Airway epithelial cell (primary cell): ENCODE measurements at places on chromosomes 12 and 14. TPM values are rescaled to one million over a fixed set of nuclear protein-coding genes. Genes with fewer than 3 reads are reported as not detected.

Gene KRT3
- not detected in 2 replicates for total RNA-seq

Gene ANO2
- 0.07 TPM in 1 of 2 replicates, not detected in the other for total RNA-seq

Gene PARP2
- total RNA-seq: 11.1 and 12.9 TPM in 2 replicates

Gene MIP
- total RNA-seq: not detected in 2 replicates

Gene BICDL1
- total RNA-seq: 7.8 and 9.4 TPM in 2 replicates

Gene VWF
- 0.33 and 0.56 TPM in 2 replicates for total RNA-seq

Gene IL31
- not detected in 2 replicates for total RNA-seq

Gene LYZ
- total RNA-seq: 0.33 TPM in 1 of 2 replicates, not detected in the other

Gene SSTR1
- total RNA-seq: not detected in 2 replicates

Gene MUCL1
- 4.7 TPM in 1 of 2 replicates, not detected in the other for total RNA-seq

Gene RPS6KL1
- total RNA-seq: 1.6 and 1.8 TPM in 2 replicates

Gene CLEC1B
- not detected in 2 replicates for total RNA-seq

Gene VRTN
- not detected in 2 replicates for total RNA-seq

Gene SIX1
- 11.3 and 19.1 TPM in 2 replicates for total RNA-seq

Gene SDR9C7
- 4.5 and 5.1 TPM in 2 replicates for total RNA-seq
